Panc1 (cell line): ENCODE measurements at places on chromosomes 5 and 9. TPM values are rescaled to one million over a fixed set of nuclear protein-coding genes. Genes with fewer than 3 reads are reported as not detected.

PRDM9 gene
- total RNA-seq, result not detected

YTHDC2 gene
- total RNA-seq, result 21.7 TPM

FST gene
- 0.51 TPM for total RNA-seq

ADAMTS13 gene
- total RNA-seq, result 3.4 TPM

RNF183 gene
- total RNA-seq, result not detected

PTPRD gene
- total RNA-seq, result not detected

EDIL3 gene
- 17.6 TPM for total RNA-seq

LCN15 gene
- 0.05 TPM for total RNA-seq

SPARC gene
- 228 TPM for total RNA-seq

SMIM3 gene
- total RNA-seq, result 55.2 TPM
